ENCODE measurements at places on chromosomes 13 and 19.

- no peak for DNase-seq
Measured at GRCh38 chr13:24984134-24984533, 111.8 kb upstream of the PABPC3 start.

GRCh38 chr13:40595693-40596092 lies 70.7 kb downstream of the FOXO1 start:
- no peak for DNase-seq

GRCh38 chr13:84925443-84925842 lies 873.8 kb downstream of the SLITRK6 start:
- no peak for DNase-seq

- DNase-seq, result no peak
Measured at GRCh38 chr13:95457294-95457693, 95.2 kb upstream of the CLDN10 start.

DNA sequence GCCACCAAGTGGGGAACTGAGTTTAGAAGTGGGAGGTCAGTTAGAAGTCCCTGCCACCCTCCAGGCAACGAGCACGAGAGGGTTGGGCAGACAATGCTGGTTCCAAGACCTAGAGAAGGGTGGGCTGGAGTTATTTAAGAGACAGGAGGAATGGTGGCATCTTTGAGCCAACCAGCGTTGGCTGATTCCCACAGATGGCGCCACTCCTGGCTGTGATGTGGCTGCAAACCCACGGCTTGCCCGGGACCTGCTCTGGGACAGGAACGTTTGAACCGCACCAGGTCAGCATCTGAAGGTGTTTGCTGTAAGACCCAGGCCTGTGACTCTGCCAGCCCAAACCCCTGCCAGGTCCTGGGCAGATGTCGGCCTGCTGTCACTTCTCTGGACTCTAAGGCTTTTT lies 42.8 kb downstream of the BICRA start:
- no peak for DNase-seq
